ENCODE measurements at places on chromosomes 6 and 20. TPM values are rescaled to one million over a fixed set of nuclear protein-coding genes. Genes with fewer than 3 reads are reported as not detected.

The GPX5 gene
- not detected for total RNA-seq

The AIG1 gene
- 2.6 TPM for total RNA-seq

The PRDM13 gene
- not detected for total RNA-seq

The CDH4 gene
- total RNA-seq = not detected

The LMBRD1 gene
- total RNA-seq = 16.6 TPM

The FKBP5 gene
- total RNA-seq = 62.4 TPM

The ATRN gene
- 10.9 TPM for total RNA-seq

The DIDO1 gene
- 60.5 TPM for total RNA-seq

DNA sequence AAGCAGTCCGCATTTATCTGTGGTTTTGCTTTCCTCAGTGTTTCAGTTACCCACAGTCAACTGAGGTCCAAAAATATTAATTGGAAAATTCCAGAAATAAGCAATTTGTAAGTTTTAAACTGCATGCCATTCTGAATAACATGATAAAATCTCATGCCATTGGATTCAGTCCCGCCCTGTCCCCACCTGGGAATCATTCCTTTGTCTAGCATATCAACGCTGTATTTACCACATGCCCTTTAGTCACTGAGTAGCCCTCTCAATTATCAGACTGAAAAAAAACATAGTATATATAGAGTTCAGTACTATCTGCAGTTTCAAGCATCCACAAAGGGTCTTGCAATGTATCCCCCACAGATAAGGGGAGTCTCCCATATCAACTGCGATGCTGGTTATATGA is 17.1 kb downstream of the RANBP9 start:
- no peak for DNase-seq

DNA sequence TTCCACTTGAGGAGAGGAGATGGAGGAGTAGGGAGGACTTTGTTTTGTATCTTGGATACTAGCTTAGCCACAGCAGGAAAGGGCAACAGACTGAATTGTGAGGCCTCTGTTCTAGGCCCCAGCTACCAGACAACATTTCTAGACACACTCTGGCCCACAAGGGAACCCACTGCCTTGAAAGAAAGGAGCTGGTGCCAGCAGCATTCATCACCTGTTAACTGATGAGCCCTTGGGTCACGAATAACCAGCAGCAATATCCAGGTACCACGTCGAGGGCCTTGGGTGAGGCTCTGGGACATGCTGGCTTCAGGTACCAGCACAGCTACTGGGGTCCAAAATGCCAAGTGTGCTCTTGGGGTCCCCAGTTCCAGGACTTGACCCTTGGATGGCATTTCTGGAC is 165.5 kb downstream of the PRKN start:
- no peak for DNase-seq

DNA sequence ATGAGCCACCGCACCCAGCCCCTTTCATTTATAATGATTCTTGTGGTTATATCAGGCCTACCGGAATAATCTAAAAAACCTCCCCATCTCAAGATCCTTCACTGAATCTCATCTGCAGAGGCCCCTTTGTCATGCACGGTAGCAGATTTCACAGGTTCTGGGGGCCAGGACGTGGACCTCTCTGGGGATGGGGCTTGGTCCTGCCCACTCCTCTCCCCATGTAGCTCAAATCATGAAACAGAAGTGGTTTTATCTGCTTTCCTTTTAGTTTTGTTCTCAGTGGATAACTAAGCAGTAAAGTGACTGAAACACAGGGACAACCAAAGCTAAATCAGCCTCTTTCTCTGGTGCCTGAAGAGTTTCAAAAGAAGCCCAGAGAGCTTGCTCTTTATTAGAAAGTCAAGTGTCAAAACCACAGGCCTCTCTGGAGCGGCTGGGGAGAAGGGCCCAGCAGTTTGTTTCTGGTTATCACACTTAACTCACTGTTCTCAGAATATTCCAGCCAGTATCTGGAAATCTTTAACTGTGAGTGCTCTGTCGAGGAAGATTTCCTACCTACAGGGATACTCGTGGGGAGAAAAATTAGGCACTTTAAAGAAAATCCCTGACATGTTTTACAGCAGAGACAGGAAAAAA is 60.6 kb upstream of the FAM184A start:
- no peak for DNase-seq

- no peak for DNase-seq
Measured at GRCh38 chr6:90315354-90315950, 18.8 kb upstream of the BACH2 start.

DNA sequence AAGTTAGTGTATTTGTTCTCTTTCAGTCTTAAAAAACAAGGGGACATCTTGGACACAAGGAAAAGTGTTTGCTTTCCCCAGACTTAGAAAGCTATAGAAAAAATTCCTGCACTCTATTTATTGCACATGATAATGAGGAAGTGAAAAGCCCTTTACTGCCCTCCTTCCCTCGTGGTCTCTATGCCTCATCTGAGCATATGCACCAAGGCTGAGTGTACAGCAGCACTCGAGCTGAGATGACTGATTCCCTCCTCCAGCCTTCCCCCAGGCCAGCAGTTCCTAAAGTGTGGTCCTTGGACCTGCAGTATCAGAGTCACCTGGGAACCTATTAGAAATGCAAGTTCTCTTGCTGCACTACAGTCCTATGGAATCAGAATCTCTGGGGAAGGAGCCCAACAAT is 14.3 kb upstream of the LAMP5 start:
- DNase-seq = no peak

DNA sequence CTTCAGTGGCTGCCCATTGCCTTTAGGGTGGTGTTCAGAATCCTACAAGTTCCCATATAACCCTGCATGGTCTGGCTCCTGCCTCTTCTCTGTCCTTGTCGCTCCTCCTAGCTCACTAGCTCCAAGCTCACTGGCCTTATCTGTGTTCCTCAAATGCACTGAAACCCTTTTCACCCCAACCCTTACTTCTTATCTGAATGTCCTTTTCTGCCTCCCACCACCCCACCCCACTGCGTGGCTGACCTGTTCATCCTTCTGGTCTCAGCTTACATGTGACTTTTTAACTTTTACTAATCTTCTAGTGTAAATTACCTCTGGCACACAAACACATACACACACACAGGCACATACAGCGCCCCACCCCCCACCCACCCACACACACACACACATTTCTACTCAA is 41.0 kb upstream of the GLP1R start:
- DNase-seq = no peak

- DNase-seq = peak; percentile 72
Measured at GRCh38 chr6:30325873-30326525, 728 bp upstream of the TRIM39 start.

DNA sequence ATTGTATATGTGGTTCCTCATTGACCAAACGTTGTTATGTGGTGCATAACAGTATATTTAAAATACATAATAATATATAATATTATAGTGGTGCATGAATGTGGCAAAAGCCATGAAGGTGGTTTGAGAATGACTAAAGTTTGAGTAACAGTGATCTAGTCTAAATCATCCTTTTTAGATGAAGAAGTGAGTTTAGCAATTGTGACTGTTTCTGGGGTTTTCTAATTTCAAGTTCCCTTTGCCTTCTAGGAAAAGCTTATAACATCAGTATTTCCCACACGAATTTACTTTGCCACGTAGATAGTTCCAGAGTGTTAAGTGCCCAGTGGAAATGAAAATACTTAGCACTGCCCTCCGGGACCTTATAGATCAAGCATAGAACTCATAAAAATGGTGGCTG is 40.9 kb downstream of the ARFGEF2 start:
- DNase-seq = no peak

DNA sequence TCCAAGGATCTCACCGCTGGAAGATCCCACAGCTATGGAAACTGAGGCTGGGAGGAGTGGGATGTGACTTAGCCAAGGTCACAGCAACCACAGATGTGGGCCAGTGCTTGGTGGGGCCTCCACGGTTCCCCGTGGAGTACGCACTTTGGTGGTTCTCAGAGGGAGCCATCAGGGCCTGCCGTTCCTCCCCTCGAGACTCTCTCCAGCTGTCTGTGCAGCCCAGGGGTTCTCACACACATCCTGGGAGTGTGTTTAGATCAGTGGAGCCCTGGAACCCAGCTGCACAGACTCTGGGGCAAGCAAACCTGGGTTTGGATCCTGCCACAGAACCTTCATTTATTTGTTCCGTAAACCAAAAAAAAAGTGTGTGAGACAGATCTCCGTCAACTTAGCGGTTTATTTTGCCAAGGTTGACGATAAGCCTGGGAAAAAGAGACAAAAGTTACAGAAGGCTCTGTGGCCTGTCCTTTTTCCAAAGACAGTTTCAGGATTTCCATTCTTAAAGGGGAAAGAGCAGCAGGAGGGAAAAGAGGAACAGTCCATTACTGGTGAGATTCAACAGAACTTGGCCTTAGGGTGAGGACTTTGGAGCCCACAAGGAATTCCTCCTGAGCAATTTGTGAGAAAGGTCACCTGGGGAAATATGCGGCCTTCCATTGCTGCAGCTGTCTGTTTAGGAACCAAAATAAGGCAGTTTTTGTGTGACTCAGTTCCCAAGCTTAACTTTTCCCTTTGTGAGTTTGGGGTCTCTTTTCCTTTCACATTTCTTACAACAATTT is 13.6 kb upstream of the MYMX start:
- DNase-seq = no peak
